ENCODE measurements at places on chromosomes 16 and 17.

DNA sequence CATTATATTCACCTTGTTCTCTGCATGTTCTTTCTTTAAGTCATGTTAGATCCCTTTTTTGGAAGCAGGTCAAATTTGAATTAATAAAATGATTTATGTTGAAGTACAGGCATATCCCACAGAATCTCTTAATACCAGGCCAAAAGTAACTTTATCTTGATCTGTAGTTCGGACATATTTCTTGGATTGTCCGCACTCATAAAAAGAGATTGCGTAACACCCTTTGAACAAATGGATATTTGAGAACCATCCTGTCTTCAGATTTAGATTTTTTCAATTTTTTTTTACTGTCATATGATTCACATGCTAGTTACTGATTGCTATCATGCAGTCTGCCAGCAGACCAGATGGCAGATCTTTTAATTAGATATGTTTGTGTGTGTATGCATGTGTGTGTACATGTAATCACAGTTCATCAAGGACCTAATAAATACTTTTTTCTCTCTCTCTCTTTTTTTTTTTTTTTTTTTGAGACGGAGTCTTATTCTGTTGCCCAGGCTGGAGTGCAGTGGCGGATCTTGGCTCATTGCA, 352.6 kb downstream of the WWOX start:
- no peak for DNase-seq

GRCh38 chr16:84827131-84827574, 7.4 kb downstream of the CRISPLD2 start:
- peak; percentile 40 for DNase-seq

GRCh38 chr16:90046971-90047713, 27.9 kb upstream of the DBNDD1 start:
- DNase-seq = peak; percentile 11

- DNase-seq = no peak
Measured at GRCh38 chr16:63426275-63426870, 1390.1 kb upstream of the CDH8 start.

GRCh38 chr17:8176197-8176940, at the start of gene TMEM107:
TMEM107 (minus strand) TSS chr17:8176380; CDS start chr17:8176286, 94 bp downstream.
- DNase-seq = peak; percentile 85

DNA sequence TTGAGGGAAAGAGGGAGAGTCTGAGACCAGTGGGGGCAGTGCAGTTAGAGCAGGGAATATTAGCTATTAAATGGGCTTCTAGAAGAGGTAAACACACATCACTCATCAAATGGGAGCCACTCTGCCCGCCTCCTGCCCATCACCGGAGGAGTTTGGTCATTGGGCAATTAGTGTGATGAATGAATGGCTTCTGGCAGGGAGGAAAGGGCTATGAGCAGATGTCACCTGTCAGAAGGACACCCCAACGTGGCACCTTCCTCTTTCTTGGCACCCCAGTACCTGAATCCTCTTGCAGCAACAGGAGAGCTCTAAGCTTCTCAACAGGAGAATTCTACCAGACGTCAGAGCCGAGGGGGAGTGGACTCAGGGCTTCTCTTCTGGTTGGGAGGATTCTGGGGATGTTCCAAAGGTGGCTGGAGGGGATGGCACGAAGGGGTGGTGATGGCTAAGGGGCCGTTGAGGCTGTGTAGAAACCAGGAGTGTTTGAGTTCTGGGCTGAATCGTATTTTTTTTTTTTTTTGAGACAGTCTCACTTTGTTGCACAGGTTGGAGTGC, 11.0 kb downstream of the C1QTNF1 start:
- no peak for DNase-seq

GRCh38 chr17:65270499-65271253, 133.5 kb downstream of the RGS9 start:
- peak; percentile 37 for DNase-seq

DNA sequence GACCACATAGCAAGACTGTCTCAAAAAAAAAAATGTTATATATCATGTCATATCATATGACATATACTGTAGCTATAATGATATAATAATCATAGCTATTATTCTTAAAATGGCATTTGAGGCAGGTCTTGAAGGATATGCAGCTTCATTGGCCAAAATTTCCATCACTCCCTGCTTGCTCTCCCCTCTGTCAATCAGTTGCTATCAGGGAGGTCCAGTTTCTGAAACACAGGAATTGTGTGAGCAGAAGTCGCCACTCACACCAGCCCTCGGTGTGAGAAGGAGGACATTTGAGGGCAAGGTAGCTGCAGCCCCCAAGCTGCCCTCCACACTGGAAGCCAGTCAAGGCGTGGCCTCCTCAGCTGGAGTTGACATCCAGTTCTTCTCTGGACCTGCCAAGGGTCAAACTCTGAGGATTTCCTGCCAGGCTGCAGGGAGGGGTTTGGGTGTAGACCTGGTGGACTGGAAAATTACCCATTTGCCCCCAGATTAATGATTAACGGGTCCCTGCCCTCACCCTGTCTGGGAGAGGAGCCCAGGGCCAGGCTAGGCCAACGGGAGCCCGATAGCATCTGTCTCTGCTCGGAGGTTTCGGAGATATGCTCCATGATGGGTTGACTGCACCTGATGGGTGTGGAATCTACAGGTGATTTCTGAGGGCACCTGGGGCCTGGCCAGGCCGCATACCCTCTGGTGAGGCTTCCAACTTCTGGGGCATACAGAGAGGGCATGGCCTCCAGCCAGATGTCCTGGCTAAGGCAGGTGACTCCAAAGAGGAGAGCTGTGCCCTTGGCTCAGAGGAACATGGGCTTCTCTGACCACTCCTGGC, 18.8 kb downstream of the WNT9B start:
- no peak for DNase-seq

- no peak for DNase-seq
Measured at GRCh38 chr17:11105141-11105540, 135.9 kb upstream of the SHISA6 start.

DNA sequence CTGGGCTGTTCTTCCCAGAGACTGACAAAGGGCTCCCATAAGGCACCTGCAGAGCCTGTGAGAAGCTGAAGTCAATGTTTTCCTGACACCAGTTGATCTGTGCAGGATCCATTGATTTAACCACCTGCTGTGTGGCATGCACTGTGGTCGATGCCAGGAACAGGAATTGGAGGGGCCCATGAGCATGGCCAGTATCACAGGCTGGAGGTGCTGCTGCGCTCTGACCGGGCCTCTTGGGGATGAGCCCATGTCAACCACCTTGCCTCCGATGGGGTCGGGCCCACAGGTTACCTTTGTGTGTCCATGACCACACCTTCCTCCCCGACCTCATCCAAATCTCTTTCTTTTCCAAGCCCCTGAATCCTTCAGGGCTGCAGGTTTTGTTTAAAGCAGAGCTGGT, 18.2 kb upstream of the STH start:
- no peak for DNase-seq

GRCh38 chr17:39328815-39329214, 72.6 kb downstream of the FBXL20 start:
- DNase-seq = no peak

- no peak for DNase-seq
Measured at GRCh38 chr16:87829622-87829980, 39.7 kb downstream of the SLC7A5 start.

DNA sequence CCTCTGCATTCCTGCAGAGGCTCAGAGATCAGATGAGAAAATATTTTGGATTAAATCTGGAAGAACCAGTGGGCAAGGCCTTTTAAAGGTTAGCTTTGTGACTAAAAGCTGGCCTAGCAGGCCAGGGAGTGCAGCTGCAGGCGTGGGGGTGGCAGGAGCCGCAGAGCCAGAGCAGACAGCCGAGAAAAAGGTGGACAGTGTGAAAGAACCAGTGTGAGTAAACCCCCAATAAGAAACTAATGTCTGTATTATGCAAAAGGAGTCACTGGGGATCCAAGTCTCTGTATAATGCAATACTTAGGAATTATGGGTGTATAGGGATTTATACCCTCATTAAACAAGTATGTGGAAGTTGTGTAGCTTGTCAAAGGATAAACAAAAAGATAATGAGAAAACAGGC, 21.4 kb upstream of the SPACA3 start:
- DNase-seq = no peak

- DNase-seq = peak; percentile 60
Measured at GRCh38 chr16:75244225-75244809, 7.1 kb downstream of the BCAR1 start.

GRCh38 chr17:33127706-33128105, 136.1 kb downstream of the SPACA3 start:
- DNase-seq = no peak

DNA sequence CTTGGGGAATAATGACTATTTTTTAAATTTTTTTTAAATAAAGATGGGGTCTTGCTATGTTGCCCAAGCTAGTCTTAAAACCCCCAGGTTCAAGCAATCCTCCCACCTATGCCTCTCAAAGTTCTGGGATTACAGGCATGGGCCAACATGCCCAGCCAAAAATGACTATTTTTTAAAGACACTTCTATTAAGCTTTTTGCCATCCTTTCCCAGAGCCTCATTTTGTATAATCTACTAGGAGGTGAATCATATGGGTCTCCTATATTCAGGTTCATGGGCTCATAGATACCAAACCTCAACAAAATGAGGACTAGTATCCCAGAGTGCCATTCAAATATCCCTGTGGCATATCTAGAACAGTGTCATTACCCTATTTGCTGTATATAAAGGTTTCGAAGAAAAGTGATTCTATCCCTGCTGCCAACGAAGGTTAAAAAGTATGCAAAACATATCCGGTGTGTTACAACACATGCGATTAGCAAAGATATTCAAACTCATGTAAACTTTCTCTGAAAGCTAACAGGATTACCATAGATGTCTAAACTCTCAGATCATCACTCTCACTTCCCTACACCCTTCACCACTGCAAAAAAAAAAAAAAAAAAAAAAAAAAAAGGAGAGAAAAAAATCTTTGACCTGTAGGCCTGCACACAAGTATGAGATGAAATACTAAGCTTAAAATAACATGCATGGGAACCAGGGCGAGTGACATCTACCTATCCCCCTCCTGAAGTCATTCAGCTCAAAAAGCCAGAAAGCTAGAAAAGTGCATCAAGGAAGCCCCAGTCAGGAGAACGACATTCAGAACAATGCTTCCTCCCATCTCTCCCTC, 23.5 kb downstream of the XPO6 start:
- DNase-seq = no peak

GRCh38 chr17:33492731-33493265, 199.7 kb upstream of the ASIC2 start:
- no peak for DNase-seq

DNA sequence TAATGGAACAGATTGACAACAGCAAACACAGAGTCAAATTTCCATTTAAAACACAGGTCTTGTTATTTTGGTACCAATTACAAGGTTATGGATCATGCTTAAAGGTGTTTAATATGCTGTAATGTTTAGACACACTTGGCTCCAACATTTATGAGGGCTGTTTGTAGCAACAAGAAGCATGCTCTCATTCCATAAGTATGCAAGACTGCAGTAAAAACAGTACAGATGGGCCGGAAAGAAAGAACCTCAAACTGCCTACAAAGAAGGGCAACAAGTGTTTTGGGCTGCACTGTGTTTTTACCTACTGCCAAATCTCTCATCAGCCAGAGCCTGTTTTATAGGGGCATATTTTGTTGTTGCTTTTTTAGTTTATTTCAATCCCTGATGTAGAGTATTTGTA, 100.5 kb upstream of the HS3ST3A1 start:
- DNase-seq = peak; percentile 27

DNA sequence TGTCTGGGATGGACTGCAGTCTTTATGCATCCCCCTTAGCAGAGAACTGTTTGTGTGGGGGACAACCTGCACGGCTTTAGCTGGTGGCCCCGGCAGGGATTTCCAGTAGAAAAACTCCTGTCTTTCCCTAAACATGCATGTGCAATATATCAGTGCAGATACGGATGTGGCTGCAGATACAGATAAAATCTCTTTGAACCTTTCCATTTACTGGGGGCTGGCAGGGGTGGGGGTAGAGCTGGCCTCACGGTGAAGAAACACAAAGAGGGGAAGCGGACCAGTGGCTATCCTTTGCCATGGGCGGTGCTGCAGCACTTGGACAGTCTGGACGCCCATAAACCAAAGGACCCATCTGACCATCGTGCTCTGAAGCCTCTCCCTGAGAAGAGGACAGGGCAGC, 201.3 kb downstream of the ZFHX3 start:
- no peak for DNase-seq

All from fibroblast of skin of scalp (primary cell).